ENCODE measurements at places on chromosomes 5 and 9.

DNA sequence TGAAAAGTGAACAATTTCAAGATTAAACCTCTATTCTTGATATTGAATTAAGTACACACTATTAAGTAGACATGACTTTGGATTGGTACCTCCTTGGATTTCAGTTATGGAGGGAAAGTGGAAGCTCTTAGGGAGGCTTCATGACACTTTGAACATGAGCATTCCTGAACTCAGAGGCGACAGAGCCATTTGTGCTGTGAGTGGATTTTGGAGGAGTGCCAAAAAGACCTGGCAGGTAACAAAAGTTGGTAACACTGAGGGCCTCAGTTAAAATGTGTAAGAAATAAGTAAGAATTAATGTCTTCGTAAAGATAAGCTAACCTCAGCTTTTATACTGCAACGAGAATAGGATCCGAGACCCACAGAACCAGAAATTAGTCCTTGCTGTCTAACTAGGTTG is 356.7 kb downstream of the ARRDC3 start:
- DNase-seq = no peak

DNA sequence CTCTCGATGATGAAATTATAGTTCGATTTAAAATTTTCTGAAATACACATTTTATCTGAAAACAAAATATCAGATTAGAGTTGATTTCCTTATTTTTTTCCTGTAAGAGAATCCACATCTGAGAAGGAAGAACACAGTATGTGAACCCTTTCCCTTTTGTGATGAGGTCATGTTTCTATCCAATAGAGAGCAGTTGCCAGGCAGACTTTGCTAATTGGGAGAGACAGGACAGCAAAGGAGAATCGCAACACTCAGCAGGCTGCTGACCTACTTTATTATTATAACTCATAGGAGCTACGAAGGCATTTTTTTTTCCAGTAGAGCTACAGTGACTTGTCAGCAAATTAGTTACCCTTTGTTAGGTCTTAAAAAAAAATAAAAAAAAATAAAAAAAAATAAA is 242.1 kb downstream of the HCN1 start:
- no peak for DNase-seq

DNA sequence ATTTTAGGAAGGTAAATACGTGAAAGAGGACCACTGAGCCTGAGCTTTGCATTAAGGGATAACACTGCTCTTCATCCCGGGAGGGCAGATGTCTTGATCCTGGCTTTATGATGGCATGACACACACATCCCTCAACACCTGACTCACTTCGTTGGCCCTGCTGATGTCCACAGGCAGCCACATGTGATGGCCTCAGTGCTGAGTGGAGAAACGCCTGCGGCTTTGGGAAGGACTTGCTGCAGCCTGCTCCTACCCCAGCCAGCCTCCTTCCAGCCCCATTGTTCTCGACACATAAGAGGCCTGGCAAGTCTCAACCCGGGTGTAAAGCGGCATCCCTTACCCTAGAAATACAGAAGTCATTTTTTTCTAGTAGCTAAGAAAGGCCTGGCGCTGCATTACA is 169.0 kb downstream of the SYK start:
- no peak for DNase-seq

- DNase-seq = no peak
Measured at GRCh38 chr9:16064771-16065170, 511.9 kb downstream of the CCDC171 start.

- DNase-seq = no peak
Measured at GRCh38 chr5:146107901-146108300, 2.5 kb upstream of the PLAC8L1 start.

GRCh38 chr5:131523500-131524185 is 111.4 kb downstream of the RAPGEF6 start:
- DNase-seq = no peak

DNA sequence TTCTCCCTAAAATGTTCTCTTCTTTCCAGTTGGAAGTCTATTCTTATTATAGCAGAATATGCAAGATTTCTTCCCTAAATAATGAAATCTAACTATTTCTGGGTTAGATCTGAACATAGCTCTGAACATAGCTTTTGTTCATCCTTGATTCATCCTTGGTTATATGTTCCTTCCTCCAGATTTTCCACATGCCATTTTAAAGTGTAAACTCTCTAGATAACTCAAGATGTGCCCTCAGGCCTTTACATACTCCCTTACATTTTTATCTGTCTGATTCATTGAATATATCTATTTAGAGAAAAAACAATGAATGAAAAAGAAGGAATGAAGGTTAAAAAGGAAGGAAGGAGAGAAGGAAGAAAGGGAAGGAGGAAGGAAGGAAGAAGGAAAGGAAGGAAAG is 100.9 kb downstream of the FBXO38 start:
- no peak for DNase-seq

GRCh38 chr5:78738693-78739300 is 90.2 kb upstream of the LHFPL2 start:
- no peak for DNase-seq

- no peak for DNase-seq
Measured at GRCh38 chr5:155263381-155263780, 249.8 kb downstream of the KIF4B start.

GRCh38 chr9:341634-342421 is 127.2 kb downstream of the DOCK8 start:
- DNase-seq = no peak

- no peak for DNase-seq
Measured at GRCh38 chr9:5112646-5113045, 72.8 kb downstream of the INSL6 start.

DNA sequence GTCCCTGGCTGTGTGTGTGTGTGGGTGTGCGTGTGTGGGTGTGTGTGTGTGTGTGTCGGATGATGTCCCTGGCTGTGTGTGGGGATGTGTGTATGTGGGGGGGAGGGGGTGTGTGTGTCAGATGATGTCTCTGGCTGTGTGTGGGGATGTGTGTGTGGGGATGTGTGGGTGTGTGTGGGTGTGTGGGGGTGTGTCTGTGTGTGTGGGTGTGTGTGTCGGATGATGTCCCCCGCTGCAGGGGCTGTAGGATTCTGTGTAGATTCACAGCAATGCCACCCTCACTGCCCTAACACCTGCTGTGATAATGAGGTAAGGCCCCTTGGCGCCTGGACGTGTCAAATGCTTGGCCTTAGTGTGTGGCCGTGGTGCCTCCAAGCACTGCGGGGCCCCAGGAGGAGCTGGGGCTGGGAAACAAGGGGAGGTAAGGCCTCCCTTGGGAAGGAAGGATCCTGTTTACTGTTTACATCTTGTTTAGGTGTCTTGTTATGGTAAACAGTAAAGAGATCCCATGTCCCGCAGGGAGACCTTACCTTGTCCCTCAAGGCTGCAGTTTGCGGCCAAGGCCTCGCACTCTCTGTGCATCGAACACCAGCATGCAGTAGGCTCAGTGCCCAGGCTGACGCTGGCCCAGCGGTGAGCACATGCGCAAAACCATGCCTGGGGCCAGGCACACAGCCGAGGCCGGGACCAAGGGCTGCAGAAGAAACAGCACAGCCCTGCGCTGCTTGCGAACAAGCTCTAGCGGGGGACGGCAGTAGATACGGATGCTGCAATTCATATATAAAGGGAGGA is 24.1 kb downstream of the AHRR start:
- DNase-seq = no peak

DNA sequence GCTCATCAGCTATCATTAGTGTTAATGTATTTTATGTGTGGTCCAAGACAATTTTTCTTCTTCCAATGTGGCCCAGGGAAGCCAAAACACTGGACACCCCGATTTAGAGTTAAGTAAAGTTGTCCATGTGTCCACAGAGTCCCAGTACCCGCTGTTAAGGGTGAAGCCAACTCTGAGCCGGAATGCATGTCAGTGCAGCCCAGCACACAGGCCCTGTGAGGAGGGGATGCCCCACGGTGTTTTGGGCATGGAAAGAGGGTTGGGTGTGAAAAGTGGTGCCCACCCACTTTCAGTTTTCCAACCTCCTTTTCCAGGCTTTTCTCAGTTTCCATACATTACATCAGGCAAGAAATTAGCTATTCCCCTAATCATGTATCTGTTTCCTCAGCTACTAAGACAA is 24.4 kb downstream of the SHC3 start:
- no peak for DNase-seq

DNA sequence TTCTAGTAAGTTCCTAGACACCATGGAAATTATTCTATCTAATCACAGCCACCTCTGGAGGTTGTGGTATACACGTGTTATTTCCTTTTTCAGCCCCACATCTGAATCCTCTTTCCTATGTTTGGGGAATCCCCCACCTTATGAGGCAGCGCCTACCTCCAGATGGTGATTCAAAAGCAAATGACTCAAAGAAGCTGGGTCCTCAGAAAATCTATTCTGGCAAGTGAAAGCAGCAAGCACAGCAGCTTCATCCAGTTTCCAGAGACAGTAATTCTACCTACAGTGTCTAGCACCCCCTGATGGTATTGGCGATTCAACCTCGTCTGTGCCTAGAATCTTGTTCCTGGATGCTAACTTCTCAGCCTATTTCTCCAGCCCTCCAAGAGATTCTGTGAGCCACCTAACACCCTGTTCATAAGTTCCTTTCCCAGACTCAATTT is 43.0 kb downstream of the STRBP start:
- peak; percentile 74 for DNase-seq

DNA sequence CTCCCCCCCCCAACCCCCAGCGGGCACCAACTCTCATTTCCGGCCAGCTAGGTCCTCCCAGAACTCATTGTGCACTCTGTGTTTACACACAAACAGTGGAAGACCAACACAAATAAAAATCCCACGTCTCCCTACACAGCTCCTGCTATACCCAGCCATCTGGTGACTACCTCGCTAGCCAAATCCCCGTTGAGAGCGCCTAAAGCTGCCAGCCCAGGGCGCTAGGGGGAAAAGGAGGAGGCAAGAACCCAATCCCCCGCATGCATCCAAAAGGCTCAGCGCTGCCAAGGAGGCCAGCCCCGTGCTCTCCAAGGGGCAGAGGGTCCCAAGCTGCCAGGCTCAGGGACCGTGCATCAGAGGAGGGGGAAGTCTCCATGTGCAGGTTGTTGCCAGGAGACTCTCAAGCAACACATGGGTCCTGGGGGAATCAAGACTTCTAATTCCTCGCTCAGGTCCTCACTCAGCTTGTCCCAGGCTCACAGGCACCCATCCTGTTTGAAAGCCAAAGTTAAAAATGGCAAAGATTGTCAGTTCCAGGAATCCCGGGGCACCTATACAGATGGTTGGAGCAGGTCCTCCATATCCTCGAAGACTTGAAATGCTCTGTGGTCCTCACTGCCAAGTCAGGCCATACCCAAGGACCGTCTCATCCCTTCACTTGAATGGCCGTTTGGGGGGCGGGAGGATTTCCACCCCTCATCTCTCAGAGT is 2.7 kb downstream of the ASTN2 start:
- no peak for DNase-seq

DNA sequence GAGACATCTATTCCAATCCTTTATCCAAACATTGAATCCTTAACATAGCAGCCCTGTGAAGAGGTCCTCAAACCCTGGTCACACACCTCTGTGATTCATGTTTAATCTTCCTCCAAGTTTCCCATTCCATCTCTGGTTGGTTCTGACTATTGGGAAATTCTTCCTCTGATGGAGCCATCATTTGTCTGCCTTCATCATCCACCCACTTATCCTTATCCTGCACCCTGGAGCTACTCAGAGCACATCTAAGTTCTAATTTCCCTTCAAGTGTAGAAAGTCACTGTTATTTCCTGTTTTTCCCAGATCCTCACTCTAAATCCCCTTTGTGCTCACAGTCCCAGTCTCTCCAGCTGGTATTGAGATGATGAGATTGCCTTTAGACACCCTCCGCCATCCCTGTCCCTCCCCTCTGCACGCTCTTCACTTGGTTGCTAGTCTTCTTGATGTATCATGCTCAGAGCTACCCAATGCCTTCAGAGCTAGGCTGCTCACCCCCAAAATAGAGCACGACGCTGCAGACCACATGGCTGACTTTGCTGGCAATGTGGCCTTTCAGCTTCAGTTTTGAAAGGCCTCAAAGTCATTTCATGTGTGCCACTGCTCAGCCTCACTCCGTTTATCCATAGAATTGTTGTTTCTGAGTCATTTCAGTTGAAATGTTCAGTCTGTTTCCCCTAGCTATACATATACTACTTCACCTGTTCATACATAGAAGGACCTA is 154.3 kb downstream of the PALM2AKAP2 start:
- peak; percentile 11 for DNase-seq

DNA sequence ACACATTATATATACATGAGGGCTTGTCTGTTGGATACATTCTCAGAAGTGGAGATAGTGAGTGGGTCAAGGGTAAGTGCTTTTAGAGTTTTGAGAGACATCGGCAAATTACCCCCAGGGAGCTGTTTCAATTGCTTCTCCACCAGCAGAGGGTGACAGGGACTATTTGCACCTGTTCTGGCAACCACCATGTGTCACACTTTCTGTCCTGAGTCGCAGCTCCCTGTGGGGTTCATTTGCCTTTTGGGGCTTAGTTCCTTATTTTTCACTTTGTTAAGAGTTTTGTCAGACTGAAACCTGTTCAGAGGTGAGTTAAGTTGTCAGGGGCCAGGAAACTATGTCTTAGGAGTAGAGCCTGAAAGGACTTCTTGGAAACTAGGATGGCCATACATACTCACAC is 20.1 kb upstream of the SLC36A1 start:
- no peak for DNase-seq

DNA sequence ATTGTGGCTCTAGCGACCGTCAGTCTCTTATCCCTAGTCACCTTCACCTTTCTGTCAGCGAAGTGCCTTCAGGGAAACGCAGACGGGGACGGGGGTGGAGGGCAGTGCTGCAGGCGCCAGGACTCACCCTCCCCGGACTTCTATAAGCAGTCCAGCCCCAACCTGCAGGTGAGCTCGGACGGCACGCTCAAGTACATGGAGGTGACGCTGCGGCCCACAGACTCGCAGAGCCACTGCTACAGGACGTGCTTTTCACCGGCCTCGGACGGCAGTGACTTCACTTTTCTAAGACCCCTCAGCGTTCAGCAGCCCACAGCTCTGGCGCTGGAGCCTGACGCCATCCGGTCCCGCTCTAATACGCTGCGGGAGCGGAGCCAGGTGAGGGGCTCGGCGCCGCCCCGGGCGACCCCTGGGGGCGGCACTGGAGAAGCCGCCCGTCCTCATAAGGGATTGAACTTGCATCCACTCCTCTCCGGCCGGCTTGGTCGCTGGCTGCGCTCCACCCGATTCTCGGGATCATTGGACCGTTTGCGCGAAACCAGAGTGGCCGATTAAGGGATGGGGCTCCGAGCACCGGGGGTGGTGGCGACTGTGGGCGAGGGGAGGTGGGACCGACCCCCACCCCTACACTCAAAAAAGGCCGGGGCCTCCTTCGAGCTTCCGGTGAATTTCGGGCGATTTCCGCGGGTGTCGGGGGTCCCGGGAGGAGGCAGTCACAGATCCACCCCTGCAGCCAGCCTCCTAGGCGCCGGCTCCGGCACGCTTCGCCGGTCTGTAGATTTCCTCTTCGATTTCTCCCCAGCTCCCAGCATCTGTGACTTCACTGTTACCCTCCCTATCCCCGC is 2.7 kb downstream of the PCDHGC5 start:
- DNase-seq = no peak

DNA sequence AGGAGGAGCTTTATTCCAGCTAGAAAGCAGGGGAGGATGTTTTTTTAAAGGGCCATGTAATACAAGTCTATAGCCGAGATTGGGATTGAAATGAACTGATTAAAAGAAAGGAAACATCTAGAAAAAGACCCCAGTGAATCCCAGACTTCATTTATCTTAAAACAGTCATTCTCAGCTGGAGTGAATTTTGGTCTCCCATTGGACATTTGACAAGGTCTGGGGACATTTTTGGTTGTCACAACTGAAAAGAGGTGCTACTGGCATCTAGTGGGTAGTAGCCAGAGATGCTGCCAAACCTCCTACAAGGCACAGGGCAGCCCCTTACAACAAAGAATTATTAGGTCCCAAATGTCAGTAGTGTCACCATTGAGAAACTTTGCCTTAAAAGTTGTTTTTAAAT is 16.3 kb upstream of the SPINK4 start:
- no peak for DNase-seq
